Caco-2 (cell line): ENCODE measurements at places on chromosomes 3 and 15. TPM values are rescaled to one million over a fixed set of nuclear protein-coding genes. Genes with fewer than 3 reads are reported as not detected.

The SLC15A2 gene
- total RNA-seq, result 3.8 and 4.7 TPM in 2 replicates

The LRRC34 gene
- not detected in 2 replicates for total RNA-seq

The NR2E3 gene
- not detected in 2 replicates for total RNA-seq

The CPLX3 gene
- total RNA-seq, result not detected in 2 replicates

The PLD1 gene
- 5.3 and 5.5 TPM in 2 replicates for total RNA-seq

The RAB5A gene
- total RNA-seq, result 63.1 and 69.5 TPM in 2 replicates

The RBM5 gene
- 145 and 166 TPM in 2 replicates for total RNA-seq

The REC114 gene
- not detected in 2 replicates for total RNA-seq

The SST gene
- total RNA-seq, result not detected in 2 replicates

The IRAK2 gene
- total RNA-seq, result 3.8 and 4.2 TPM in 2 replicates

The TF gene
- total RNA-seq, result 23.4 and 26.6 TPM in 2 replicates

The TMC3 gene
- not detected in 2 replicates for total RNA-seq

The C3orf20 gene
- 0.09 and 0.19 TPM in 2 replicates for total RNA-seq

The COLQ gene
- total RNA-seq, result 0.26 TPM in 1 of 2 replicates, not detected in the other

The GHRL gene
- not detected in 2 replicates for total RNA-seq
